ENCODE measurements at places on chromosomes 5 and 9. TPM values are rescaled to one million over a fixed set of nuclear protein-coding genes. Genes with fewer than 3 reads are reported as not detected.
A peak's percentile ranks its signal among the peaks of the same experiment; 100 is the strongest.

Gene S1PR3
- total RNA-seq = 22.3 TPM

- DNase-seq = no peak
Observed at GRCh38 chr5:59732301-59732700, 161.2 kb downstream of the PDE4D start.

DNA sequence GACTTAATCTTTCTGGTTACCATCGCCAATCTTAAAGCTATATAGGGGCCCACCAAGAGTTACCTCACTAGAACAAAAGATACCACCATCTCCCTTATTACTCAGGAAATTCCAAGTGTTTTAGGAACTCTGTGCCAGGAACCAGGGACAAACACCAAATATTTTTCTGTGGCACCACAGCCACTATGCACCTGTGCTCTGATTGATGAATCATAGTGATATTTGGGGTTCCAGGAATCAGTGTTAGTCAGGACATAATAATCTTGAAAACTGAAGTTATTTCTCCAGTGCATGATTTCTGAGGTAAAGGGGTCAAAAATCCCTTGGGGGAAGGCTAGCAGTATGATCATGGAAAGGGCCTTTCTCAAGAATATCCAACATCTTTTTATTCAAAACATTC, 10.2 kb upstream of the TMED7 start:
- no peak for DNase-seq

DNA sequence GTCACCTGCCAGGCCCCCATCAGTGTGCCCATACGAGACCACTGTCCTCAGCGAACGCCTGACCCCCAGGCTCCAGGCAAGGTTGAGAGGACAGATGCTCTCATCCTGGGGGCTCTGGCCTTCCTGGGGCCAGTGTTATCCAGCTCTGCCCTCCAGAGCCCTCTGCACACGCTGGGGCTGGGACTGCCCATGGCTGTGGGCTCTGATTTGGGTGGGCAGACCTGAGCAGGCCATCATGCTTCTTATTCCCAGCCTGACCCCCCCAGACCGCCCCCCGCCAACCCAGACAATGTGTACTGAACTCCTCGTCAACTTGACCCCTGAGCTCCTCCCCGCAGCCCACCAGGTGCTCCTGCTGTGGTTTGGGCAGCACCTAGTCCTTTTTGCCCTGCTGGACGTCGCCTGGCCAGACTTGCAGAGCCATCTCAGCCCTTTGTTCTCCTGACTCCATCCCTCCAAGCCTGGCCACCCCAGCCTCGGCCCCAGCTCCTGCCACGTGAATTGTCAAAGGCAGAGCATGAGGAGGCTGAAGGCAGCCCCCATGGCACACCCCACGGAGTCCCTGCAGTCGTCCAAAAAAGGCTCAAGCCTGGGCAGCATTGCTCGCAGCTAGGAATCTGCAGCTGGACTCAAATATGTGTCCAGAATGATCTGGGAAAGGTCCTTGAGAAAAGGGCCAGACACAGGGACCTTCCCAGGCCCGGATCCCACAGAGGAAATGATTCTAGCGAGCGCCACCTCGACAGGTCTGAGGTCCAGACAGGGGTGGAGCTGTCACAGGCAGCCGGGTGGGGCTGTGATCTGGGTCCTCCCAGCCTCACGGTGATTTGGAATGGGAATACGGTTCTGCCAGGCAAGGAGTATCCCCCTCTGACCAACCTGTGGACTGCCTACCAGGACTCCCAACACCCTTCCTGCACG, 87.0 kb downstream of the ADAMTS2 start:
- peak; percentile 62 for DNase-seq

DNA sequence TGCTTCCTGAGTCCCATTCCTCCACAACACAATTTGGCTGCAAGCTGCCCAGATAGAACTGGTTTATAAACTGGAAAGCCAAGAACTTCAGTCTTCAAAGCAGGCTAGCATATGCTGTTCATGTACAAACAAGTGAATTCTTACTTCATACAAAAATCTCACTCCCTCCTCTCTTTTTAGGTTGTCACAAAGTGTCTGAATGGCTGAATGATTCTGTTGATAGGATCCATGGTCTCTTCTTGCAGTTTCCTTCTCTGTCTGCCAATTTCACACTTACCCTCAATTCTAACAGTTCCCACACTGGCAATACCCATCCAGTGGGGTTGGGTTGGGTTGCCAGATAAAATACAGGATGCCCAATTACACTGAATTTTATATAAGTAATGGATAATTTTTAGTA, 363.5 kb downstream of the DEPDC1B start:
- DNase-seq = no peak

DNA sequence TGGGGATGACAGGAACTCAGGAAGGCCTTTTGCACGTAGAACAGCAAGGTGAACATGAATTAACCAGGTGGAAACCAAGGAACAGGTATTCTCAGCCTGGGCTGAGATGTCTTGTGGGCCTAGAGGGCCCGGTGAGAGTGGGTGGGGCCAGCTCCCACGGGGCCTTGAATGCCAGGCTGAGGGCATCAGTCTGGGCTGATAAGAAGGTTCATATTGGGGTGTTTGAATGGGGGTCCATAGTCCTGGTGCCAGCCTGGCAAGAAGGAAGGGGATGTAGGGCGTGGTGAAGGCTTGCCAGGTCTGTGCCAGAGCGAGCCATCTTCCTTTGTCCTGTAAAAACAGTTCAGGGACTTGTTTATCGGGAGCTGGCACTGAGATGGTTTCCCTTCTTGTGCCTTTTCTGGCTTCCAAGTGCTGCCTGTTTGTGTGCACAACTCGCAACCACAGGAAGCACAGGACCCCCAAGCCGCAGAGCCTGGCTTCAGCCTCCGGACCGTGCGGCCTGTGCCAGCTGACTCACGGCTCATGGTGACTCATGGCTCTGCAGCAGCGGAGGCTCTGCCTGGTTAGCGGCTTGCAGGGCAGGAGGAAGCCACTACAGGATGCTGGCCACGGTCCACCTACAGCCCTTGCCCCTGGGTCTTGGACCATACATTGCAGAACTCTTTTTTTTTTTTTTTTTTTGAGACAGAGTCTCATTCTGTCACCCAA, 2.4 kb downstream of the CARD19 start:
- DNase-seq = peak; percentile 97

- no peak for DNase-seq
Observed at GRCh38 chr9:30622561-30622960, 1761.9 kb upstream of the ACO1 start.

GRCh38 chr5:34986965-34987364, 57.6 kb downstream of the DNAJC21 start:
- no peak for DNase-seq

- DNase-seq = no peak
Observed at GRCh38 chr5:162607879-162608278, 540.3 kb downstream of the GABRG2 start.

Gene PURA
- total RNA-seq = 36.4 TPM

DNA sequence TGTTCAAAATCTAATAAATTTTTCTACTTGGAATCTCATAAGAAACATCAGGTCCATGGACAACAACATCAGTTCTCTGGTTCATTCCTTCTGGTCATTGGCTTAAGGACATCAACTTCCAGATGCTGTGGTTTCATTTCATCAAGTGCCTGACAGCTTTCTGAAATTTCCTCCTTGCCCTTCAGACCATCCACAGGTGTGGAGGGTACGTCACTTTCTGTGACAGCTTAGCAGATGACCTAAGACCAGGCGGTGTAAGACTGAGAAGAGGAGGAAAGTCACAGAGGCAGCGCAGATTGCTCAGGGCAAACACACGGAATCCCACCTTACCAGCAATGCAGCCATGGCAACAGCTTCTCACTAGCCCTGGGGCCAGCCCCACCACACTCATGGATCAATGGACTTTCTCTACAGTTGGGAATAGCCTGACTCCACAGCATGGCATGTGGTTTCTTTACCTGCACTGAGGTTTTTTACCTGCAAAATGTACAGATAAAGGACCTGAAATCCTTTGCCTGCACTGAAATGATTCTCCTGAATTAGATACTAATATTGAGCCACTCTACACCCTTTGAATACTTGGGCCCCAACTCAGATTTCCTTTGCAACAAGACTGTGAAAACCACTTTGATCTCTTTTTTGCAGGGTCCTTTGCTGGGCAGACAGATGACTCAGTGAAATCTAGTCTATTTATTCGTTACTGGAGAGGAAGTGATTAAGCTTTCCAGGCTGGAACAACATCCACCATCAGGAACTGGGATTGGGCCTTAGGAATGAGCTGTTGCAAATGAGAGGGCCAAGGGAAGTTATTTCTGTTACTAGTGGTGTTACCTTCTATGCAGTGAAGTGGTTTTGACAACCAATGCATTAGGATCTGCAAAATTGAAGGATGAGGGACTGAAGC, 26.9 kb downstream of the TICAM2 start:
- no peak for DNase-seq

DNA sequence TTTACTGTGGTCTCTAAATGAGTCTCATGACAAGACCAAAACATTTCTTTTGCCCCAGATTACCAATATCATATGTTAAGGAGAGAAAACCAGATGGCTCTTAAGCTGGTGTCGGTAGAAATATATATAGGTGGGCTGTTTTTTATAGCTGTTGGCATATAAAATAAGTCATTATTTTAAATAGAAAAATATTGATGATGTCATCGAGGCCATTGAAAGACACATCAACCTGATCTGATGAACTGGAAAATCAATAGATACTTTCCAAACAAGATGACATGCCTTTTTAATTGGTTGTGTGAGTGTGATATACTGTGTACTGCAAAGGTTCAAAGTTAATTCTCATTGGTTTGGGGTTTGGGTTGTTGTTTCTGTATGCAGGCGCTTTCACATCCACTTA, 617.3 kb downstream of the CCDC171 start:
- no peak for DNase-seq

Gene ACTBL2
- not detected for total RNA-seq

Gene LIX1
- total RNA-seq = 0.99 TPM

Gene CDH9
- total RNA-seq = not detected

GRCh38 chr9:131032384-131032783, 23.4 kb downstream of the LAMC3 start:
- no peak for DNase-seq

- DNase-seq = no peak
Observed at GRCh38 chr5:139676406-139676805, 28.3 kb downstream of the CXXC5 start.

DNA sequence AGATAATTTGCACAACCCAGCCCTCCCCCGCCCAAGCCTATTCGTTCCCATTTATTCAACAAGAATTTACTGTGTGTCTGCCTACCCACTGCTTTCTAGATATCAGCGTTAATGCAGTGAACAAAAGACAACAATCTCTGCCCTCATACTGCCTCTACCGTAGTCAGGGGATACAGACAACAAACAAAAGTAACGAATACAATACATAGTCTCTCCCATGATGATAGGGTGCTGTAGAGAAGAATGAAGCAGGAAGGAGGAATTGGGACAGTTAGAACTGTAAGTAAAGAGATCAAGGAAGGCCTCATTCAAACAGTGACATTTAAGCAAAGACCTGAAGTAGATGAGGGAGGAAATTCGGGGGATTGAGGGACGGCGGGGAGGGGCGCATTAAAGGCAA, 1.7 kb downstream of the GFM2 start:
- no peak for DNase-seq

DNA sequence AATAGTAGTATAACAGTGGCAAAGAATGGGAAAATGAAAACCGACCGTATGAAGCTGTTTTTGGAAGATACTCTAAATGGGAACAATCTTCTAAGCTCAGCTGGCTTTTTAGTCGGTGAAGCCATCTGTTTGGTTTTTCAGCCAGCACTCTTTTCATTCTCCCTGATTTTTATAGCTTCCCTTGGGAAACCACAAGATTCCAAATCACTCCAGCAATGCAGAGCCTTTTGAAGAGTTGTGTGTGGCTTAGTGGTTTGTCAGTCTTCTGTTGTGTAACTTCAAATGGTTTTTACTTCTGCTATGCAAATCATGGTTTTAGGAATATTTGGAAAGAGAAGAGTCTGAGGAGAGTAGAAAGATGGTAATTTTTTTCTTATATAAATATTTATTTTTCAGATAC, 180.7 kb downstream of the KDM4C start:
- DNase-seq = no peak

GRCh38 chr9:134316449-134317160, 9.7 kb upstream of the RXRA start:
- peak; percentile 85 for DNase-seq

DNA sequence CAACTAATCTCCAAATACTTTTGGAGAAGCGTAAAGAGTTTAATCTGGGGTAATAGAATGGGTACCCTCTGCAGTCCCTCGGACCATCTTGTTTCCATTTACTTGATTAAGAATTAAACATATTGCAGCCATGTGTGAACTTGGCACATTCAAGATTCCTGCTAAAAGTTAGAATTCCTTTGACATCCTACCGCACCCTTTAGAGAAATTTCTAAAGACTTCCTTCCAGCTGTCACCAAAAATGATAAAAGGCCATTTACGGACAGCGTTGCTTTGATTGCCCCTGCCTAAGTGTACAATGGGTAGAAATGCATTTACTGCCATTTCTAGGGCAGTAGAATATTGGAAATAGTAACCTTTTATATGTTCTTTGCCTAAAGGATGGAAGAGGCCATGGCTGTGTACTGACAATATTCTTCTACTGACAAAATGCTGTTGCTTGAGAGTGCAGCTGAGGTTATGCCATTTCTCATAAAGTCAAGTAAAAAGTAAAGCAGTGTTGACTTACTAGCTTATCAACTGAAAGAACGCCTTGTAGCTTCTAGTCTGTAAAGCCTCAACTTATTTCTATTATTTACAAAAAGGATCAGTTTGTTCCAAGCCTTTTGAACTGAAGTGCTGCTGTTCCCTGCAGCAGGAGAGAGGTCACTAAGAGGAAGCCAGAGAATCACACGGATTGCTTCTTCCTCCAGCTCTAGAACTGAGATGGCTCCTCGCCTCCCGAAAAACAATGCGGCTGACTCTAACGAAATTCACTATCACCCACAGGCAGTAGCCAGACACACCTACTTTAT, 139.8 kb upstream of the BASP1 start:
- no peak for DNase-seq

- no peak for DNase-seq
Observed at GRCh38 chr9:132181796-132182313, 20.0 kb downstream of the NTNG2 start.

- no peak for DNase-seq
Observed at GRCh38 chr9:105515811-105516413, 42.0 kb upstream of the FKTN start.

DNA sequence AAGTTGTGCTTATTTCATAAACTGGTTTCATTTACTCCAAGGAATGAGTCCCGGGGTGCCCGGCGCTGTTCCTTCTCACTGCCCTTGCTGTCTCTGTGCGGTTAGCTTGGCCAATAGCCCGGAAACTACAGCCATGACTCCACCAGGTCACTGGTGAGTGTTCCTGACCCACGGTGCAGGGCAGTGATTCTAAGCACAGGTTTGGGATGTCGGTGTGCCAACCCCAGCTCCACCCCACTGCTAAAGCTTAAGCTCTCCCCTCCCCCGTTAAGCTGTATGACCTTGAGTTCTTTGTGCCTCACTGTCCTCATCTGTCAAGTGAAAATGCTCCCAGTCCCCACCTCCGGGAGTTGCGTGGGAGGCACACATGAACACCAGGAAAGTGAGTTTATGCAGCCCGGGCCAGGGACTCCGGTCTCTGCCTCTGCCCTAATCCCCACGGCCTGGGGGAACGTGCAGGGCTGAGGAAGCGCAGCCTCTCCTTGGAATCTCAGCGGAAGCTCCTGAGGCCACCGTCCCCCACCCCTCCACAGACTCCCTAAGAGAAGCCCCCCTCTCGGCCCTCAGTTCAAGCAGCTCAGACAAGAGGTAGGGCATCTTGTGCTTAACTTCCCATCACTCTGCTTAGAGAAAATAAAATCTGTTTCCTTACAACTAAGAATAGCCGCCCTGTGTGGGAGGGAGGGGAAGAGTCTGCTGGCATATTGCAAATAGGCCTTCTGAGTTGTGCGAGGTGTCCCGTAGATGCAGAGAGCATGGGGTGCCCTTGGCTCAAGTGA, 92.0 kb upstream of the RAI14 start:
- no peak for DNase-seq

- DNase-seq = no peak
Observed at GRCh38 chr9:127033061-127033460, 89.4 kb downstream of the ANGPTL2 start.

GRCh38 chr5:95392593-95393182, 1.5 kb downstream of the FAM81B start:
- DNase-seq = no peak
